PC-9 (cell line): ENCODE measurements at places on chromosomes 6 and 20. TPM values are rescaled to one million over a fixed set of nuclear protein-coding genes. Genes with fewer than 3 reads are reported as not detected.

The BPI gene
- not detected in 2 replicates for total RNA-seq

The FOXC1 gene
- total RNA-seq, result 16.2 and 18.6 TPM in 2 replicates

DNA sequence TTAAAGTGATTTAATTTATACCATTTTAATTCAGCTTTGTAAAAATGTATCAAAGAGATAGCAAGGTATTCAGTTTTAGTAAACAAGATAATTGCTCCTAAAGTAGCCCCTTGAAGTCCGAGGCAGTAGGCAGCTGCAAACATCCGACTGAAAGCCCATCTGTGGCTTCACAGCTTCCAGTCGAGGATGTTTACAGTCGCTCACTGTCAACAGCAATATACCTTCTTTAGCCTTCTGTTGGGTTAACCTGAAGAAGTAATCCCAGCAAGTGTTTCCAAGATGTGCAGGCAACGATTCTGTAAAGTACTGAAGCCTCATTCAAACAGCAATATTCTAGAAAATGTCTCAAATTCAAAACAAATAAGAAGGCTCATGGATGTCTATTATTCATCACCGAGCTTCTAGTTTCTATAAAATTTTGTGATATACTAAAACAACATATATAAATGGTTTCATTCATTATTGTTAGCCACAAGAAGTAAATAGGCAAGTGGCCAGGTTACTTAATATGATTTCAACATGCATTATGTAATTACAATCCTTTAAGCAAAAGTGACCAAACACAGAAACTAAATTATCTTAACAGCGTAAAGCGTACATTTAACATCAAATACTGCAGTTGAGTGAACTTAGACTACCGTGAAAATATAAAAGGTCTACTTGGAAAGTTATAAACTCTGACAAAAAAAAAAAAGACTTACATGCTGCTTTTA lies 115.0 kb downstream of the OGFRL1 start:
- peak overlapping the region; percentile 48 for H3K4me3 ChIP-seq
- peak overlapping the region; percentile 98 for H3K27ac ChIP-seq
- H3K27me3 ChIP-seq, result no peaks in the 10 kb centered on the region
- H3K36me3 ChIP-seq, result peaks cover 39% of the 10 kb centered on the region

GRCh38 chr20:32790751-32791057 lies 28.5 kb downstream of the DNMT3B start:
- H3K27ac ChIP-seq, result no peak overlapping the region
- no peaks in the 10 kb centered on the region for H3K36me3 ChIP-seq
- H3K27me3 ChIP-seq, result no peaks in the 10 kb centered on the region
- H3K4me1 ChIP-seq, result no peaks in the 10 kb centered on the region

DNA sequence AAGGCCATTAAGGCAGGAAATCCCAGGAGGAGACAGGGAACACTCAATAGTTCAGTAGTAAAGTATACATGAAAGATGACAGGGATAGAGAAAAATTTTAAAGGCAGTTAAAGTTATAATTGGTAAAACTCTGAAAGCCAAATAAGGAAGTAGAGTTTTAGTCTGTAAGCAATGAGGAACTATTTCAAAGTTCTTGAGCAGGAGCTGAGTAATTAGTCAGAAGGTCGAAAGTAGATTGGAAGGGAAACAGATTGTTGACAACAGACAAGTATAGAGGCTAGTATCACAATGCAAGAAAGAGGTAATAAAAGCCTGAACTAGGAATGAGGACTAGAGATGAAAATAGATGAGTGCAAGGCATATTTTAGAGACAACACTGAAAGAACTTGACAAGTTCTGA lies 150.3 kb downstream of the CDK19 start:
- DNase-seq, result no peak
- H3K36me3 ChIP-seq, result no peaks in the 10 kb centered on the region
- no peak overlapping the region for H3K4me3 ChIP-seq
- no peaks in the 10 kb centered on the region for H3K27me3 ChIP-seq

The PTPRK gene
- total RNA-seq, result 82.5 and 89.3 TPM in 2 replicates

DNA sequence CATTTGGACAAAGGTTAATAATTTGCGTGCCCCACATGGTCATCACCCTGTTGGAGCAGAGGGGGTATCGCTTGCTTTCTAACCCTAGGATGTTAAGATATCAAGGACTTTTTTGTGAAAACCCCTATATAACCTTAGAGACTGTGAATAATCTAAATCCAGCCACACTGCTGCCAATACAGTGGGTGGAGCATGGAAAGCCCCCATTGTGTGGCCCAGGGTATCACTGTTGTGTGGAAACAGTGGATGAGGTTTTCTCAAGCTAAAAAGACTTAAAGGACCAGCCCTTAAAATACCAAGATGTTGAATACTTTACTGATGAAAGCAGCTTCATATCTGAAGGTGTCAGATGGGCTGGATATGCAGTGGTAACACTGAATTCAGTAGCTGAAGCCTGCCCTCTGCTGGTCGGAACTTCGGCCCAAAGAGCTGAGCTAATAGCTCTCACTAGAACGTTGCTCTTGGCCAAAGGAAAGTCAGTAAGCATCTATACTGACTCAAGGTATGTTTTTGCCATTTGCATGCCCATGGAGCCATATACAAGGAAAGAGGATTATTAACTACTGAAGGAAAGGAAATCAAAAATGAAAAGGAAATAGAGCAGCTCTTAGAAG lies 695.2 kb downstream of the PHF3 start:
- H3K4me1 ChIP-seq, result no peaks in the 10 kb centered on the region
- H3K4me3 ChIP-seq, result no peak overlapping the region
- DNase-seq, result peak; percentile 48
- no peaks in the 10 kb centered on the region for H3K36me3 ChIP-seq
- no peaks in the 10 kb centered on the region for H3K27me3 ChIP-seq
